ENCODE measurements at places on chromosomes 6 and 20. TPM values are rescaled to one million over a fixed set of nuclear protein-coding genes. Genes with fewer than 3 reads are reported as not detected.

DNA sequence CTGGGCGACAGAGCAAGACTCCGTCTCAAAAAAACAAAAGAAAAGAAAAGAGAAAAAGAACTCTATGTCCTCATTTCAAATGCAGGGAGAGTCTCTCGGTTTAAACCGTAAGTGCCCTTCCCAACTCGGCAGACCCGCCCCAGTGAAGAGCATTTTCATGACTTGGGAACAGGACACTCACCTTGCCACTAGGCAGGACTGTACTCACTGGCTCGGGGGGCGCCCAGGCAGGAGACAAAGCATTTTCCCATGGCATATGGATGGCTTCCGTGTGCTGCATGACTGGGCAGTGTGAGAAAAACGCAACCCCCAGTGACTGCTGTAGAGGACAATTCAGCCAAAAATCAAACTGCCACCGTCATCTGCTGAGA, 23.7 kb upstream of the MRGBP start:
- DNase-seq, result no peak
- no peak overlapping the region for H3K4me3 ChIP-seq
- no peaks in the 10 kb centered on the region for H3K27me3 ChIP-seq
- peaks cover 34% of the 10 kb centered on the region for H3K4me1 ChIP-seq

GRCh38 chr6:150940941-150941340, 75.4 kb downstream of the MTHFD1L start:
- no peak for DNase-seq
- no peaks in the 10 kb centered on the region for H3K27me3 ChIP-seq
- H3K4me3 ChIP-seq, result no peak overlapping the region
- no peaks in the 10 kb centered on the region for H3K4me1 ChIP-seq

DNA sequence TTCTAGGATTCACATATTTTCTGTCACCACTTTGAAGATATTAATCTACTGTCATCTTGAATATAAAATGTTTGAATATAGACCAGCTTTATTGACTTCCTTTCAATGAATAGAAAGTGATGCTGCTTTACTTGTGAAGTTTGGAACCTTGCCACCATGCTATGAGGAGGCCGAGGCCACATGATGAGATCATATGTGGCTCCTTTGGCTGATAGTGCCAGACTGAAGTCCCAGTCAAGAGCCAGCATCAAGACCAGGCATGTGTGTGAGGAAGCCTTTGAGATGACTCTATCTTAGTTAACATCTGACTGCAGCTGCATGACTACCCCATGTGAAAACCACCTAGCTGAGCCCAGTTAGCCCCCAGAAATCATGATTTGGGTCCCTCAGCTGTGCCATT, 169.5 kb downstream of the OTOR start:
- H3K4me1 ChIP-seq, result no peaks in the 10 kb centered on the region
- H3K27ac ChIP-seq, result no peak overlapping the region
- H3K4me3 ChIP-seq, result no peak overlapping the region
- no peaks in the 10 kb centered on the region for H3K27me3 ChIP-seq

- H3K27me3 ChIP-seq, result no peaks in the 10 kb centered on the region
- H3K4me3 ChIP-seq, result no peak overlapping the region
- H3K4me1 ChIP-seq, result no peaks in the 10 kb centered on the region
- no peak for DNase-seq
- no peak overlapping the region for H3K27ac ChIP-seq
Measured at GRCh38 chr6:154410619-154411072, 54.0 kb upstream of the IPCEF1 start.

DNA sequence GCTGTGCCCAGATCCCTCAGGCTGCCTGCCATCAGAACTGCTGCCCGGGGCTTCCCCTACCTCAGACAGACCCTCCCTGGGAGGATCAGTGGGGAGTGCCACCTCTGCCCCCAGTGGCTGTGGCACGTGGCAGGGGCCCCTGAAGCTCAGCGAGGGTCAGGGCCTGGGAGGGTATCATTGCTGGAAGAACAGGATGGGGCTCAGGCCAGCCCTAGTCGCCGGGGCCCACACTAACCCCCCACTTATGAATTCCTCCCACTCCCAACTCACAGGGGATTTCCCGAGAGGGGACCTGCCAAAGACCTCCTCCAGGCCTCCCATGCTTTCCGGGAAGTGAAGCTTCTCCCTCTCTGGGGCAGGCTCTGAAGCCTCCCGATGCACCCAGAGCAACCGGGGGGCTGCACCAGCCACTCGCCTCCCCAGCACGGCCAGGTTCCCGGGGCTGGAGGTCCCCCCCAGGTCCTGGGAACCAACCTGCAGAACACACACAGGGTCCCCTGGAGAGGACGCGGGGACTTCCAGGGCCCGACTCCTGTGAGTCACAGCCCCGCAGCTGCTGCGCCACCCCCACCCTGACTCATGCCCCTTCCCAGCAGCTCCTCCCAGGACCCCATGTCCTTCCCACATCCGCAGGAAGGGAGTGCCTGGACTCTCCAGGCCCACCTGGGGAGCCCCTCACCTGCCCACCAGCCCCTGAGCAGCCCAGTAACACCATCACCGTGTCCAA, 2.5 kb downstream of the TNFRSF6B start:
- H3K4me3 ChIP-seq, result no peak overlapping the region
- H3K36me3 ChIP-seq, result peaks cover 8% of the 10 kb centered on the region
- no peak for DNase-seq
- no peak overlapping the region for H3K27ac ChIP-seq
- peaks cover 44% of the 10 kb centered on the region for H3K4me1 ChIP-seq
- H3K27me3 ChIP-seq, result no peaks in the 10 kb centered on the region

DNA sequence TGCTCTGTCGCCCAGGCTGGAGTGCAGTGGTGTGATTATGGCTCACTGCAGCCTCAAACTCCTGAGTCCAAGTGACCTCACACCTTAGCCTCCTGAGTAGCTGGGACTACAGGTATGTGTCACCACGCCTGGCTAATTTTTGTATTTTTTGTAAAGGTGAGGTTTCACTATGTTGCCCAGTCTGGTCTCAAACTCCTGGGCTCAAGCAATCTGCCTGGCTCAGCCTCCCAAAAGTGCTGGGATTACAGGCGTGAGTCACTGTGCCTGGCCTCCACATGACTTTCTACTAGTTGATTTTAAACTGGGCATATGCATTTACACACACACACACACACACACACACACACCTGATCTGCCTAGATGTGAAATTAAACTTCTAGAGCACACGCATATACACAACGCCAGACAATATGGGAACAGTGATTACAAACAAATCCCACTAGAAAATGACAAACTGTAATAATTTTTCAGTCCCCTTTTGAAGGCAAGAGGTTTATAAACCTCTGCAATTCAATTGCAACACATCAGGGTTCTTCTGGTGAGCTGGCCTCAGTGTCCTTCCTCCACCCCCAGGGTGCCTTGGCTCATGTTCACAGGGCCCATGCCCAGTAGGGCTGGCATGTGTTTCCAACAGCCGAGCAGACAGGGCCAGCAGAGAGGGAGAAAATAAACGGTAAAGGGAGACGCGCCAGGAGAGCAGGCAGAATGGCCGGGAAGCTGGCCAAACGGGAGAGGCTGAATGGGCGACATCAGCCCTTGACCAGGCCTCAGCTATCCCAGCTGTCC, 31.2 kb downstream of the PARD6B start:
- no peaks in the 10 kb centered on the region for H3K36me3 ChIP-seq
- H3K4me1 ChIP-seq, result no peaks in the 10 kb centered on the region
- no peak overlapping the region for H3K27ac ChIP-seq
- H3K27me3 ChIP-seq, result no peaks in the 10 kb centered on the region
- no peak overlapping the region for H3K4me3 ChIP-seq

GRCh38 chr20:24106150-24106800, 117.7 kb upstream of the GGTLC1 start:
- H3K36me3 ChIP-seq, result no peaks in the 10 kb centered on the region
- no peaks in the 10 kb centered on the region for H3K27me3 ChIP-seq
- no peak for DNase-seq
- H3K4me3 ChIP-seq, result no peak overlapping the region

MYBL2 gene
- 1.7 TPM for total RNA-seq

C6orf15 gene
- not detected for total RNA-seq

Measured in natural killer cell (primary cell).